CD8-positive, alpha-beta T cell (primary cell): ENCODE measurements at places on chromosomes 7 and 10.
A peak's percentile ranks its signal among the peaks of the same experiment; 100 is the strongest.

- DNase-seq = no peak
Observed at GRCh38 chr7:45068236-45069023, 20.3 kb downstream of the NACAD start.

DNA sequence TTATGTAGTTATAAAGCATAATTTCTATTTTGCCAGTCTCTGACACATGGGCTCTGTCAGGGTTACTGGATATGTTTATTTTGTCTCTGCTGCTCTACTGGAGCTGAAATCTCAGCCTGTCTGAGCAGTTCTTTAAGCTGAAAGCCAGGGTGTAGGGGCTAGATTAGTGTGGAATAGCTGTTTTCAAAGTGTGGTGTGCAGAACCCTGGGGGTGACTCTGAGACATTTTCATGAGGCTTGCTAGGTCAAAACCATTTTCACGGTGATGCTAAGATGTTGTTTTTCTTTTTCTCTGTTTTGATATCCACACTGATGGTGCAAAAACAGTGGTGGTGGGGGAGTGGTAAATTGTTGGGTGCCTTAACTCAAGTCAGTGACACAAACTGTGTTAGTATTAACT lies 45.5 kb downstream of the CREM start:
- DNase-seq = no peak

GRCh38 chr10:18144396-18144795 lies 4.2 kb downstream of the CACNB2 start:
- no peak for DNase-seq

DNA sequence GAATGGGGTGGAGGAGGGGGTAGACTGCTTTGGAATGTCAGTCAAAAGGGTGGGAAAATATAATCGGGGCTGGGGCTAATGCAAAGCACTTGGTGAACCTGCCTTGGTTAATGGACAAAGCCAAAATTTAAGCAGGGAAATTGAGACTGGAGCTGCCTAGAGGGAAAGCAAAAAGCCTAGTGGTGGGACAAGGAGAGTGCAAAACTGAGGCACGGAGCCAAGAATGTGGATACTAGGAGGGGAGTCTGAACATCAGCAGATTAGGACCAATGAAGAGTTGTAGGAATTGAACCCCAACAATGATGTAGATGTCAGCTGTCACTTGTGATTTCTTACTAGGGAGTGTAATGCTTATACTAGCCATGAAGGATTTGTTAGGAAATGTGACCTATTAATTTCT lies 195.9 kb downstream of the MDFIC start:
- no peak for DNase-seq

- no peak for DNase-seq
Observed at GRCh38 chr7:105934572-105935185, 28.4 kb upstream of the CDHR3 start.

- no peak for DNase-seq
Observed at GRCh38 chr7:103240806-103241205, 56.4 kb upstream of the PMPCB start.

GRCh38 chr10:14311206-14311957 lies 19.3 kb downstream of the FRMD4A start:
- DNase-seq = no peak

GRCh38 chr10:113005380-113005779 lies 55.3 kb downstream of the TCF7L2 start:
- DNase-seq = peak; percentile 41

GRCh38 chr7:155066417-155066950 lies 3.6 kb upstream of the HTR5A start:
- DNase-seq = no peak

DNA sequence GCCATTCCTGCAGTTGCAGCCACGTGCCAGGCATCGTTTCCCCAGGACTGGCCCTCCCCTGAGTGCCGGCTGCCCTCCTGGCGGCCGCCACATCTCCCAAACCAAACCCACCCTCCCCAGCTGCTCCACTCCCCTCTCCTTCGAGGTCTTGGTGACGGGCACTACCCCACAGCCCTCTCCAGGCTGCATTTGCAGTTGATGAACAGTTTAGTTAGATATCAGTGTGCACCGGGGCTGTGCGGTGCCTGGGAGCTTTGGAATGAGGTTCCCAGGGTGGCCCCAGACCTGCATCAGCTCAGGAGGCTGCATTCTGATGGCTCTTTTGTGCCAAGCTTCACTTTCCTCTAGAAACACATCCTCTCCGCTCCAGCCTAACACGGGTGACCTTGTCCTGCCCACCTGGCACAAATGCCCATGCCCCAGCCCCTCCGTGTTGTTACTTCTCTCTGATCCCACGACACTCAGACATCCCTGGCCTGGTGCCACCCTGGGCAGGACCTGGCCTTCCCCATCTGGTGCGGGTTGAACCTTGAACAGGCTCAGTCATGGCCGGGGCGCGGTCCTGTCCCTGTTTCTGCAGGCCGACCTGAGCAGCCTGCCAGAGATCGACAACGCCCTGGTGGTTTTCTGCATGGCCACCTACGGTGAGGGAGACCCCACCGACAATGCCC lies 14.5 kb downstream of the TMEM120A start:
- no peak for DNase-seq

DNA sequence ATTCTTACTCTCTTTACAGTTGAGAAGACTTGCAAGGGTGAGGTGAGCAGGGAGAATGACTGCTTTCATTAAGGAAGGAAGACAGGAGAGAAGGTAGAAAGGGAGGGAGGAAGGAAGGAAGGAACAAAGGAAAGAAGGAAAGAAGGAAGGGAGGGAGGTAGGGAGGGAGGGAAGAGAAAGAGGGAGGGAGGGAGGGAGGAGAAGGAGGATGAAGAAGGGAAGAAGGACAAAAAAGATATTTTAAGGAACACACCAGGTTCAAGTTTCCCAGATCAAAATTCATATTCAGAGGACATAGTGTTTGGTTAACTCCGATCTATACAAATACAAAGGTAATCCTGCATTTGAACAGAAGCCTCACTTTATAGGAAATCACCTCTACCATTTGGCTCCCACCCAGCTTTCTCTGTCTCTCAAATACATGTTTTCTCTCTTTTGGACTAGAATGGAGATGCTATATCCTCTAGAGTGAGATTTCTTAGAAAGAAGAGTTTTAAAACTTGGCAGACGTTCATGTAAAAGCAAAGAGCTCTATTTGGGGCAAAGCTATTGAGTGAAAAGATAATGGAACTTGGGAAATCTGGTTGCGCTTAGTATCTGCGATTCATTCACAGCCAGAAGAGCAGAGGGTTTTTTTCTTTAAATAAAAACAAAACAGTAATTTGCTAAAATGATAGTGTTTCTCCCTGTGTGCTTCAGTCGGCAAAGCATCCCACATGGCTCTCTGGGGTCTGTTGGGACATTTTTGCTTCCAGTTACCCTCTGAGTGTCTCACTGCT lies 261.9 kb upstream of the LYZL1 start:
- no peak for DNase-seq

DNA sequence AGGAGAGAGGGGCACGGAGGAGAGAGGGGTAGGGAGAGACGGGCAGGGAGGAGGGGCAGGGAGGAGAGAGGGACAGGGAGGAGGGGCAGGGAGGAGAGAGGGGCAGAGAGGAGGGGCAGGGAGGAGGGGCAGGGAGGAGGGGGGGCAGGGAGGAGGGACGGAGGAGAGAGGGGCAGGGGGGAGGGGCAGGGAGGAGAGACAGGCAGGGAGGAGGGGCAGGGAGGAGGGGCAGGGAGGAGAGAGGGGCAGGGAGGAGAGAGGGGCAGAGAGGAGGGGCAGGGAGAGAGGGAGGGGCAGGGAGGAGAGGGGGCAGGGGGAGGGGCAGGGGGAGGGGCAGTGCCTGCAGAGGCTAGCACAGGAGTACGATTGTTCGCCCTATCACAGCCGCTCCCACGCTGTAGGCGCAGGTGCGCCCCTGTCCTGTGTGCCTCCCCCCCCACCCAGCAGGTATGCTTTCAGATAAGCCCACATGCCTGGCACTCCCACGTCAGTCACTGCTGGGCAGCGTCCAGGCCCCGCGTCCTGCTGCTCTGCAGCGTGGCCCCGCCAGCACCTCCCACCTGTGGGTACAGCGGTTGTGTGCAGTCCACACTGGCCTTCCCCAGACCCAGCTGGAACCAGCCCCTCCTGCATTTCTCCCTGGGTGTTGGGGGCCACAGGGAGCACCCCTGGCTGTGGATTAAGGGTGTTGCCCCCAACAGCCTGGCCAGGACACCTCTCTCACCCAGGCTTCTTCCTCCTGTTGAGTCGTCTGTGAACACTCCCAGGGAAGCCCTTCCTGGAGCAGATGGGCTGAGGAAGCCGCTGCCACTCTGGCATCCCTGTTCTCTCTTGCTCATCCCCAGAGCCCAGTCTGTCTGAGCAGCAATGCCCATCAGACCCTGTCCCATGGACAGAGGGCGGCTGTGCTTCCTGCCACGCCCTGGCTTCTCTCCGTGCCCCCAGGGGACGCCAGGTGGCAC lies 10.8 kb downstream of the NKX6-2 start:
- no peak for DNase-seq

DNA sequence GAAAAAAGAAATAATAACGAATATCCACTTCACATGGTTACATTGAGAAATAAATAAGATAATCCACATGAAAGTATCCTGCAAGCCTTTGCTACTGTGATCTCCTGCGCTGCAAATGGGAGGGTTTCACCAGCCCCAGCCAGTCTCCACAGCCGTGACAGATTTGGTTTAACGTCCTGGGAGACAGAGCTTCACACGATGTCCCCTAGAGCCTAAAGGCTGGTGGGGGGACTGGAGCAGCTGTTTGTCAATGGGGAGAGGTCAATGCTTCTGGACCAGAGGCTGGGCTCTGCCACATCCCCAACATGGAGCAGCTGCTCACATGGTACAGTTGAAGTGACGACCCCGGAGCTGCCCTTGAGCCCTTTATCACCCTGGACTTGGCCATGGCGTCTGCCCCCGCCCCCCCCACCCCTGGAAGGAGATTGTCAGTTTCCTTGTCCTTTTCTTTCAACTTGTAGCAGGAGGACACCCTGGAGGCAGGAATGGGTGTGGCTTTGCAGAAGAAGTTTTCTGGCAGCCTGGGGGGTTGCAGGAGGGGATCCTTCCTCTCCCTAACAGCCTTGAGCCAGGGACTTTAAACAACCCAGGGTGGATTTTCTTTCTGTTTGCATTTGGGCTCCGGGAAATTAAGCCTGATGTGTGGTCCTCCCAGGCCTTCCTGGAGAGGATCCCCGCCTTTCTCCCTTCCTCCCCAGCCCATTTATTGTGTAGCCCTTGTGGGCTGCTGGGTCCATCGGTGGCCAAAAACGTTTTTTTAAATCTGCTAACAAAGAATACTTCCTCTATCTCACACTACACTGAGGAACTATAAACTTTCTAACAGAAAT lies 37.0 kb upstream of the MXI1 start:
- no peak for DNase-seq

DNA sequence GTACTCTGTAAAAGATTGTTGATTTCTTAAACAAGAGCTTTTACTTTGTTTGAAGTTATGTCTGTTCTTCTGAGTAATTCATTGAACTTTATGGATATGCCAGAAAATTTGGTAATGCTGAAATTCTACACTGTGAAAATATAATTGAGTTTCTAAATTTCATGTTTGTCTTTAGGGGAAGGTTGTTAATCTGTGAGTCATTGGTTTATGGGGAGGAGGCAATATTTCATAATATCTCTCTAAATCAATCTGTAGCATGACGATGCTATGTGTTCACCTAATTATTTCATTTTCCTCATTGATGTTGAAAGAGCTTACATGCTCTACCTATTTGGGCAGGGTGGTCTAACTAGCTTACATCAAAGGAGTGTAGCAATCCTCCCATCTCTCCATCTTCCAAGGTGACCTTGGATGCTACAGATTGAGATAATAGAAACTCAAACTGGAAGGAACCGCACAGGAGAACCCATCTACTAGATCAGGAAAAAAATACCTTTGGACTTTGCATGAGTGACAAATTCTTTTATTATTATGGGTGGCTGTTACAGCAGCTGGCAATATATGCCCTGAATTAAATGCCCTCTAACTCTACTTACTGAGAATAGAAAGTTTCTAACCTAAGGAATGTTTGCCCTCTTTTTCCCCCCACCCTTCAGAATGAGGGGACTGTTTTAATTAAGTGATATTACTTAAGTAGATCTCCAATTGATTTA lies 8.4 kb upstream of the SNX13 start:
- no peak for DNase-seq

DNA sequence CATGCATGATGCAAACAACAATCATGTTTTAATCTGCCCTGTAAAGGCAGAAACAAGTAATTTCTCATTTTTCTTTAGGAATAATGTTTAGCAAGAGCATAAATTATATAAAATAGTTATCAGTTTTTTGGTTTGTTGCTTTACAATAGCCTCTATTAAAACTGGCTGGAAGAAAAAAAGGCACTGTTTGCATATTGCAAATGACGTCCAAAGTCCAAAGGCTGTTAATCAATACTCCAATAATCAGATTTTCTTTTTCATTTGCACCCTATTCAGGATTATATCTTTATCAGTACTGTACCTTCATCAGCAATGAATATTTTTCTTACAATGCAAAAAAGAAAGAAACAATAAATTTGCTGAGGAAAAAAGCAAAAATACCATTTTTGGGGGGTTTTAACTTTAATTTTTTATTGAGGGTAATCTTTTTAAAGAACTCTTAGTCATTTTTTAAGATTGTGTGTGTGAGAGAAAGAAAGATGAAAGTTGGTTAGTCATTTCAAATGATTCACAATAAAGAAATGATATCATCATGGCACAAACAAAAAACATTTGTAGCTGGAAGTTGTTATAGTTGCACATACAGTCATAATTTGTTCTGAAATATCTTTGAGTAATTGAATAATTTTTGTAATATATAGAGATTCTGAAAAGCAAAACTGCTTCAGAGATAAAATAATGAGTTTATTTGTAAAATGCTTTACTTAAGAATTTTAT lies 44.4 kb upstream of the AKR1C2 start:
- DNase-seq = no peak

DNA sequence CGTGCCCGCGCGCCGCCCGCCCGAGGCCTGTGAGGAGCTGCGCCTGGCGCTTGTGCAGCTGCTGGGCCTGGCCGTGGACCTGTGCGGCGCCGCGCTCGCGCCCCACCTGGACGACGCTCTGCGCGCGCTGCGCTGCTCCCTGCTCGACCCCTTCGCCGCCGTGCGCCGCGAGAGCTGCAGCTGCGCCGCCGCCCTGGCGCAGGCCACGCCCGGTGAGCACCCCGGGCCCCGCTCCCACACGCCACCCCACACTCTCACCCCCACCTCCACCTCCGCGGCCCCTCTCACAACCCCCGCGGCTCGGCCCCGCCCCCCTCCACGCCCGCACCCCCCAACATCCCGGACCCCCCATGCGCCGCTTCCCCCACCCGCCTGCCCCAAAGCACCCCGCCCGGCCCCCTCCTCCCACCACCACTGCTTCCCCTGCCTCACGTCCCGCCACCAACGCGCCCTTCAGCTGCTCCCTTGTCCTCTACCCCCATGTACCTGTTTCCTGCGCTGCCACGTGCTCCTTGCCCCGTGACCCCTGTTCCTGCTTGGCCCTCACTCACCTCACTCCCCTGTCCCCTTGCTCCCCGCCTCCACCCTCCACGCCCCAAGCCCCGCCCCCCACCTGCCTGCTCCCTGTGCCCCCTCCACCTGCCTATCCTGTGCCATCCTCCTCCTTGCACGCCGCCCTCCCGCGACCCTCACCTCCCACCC lies at the start of gene PRKAR1B:
PRKAR1B (minus strand) TSS at position 178 of the 702 bp plus-strand sequence. CDS start 15,776 bp downstream, outside the sequence.
- DNase-seq = peak; percentile 20

- peak; percentile 51 for DNase-seq
Observed at GRCh38 chr7:130896898-130897514, 163.0 kb upstream of the KLF14 start.
